ENCODE measurements at places on chromosomes 1 and 21.

DNA sequence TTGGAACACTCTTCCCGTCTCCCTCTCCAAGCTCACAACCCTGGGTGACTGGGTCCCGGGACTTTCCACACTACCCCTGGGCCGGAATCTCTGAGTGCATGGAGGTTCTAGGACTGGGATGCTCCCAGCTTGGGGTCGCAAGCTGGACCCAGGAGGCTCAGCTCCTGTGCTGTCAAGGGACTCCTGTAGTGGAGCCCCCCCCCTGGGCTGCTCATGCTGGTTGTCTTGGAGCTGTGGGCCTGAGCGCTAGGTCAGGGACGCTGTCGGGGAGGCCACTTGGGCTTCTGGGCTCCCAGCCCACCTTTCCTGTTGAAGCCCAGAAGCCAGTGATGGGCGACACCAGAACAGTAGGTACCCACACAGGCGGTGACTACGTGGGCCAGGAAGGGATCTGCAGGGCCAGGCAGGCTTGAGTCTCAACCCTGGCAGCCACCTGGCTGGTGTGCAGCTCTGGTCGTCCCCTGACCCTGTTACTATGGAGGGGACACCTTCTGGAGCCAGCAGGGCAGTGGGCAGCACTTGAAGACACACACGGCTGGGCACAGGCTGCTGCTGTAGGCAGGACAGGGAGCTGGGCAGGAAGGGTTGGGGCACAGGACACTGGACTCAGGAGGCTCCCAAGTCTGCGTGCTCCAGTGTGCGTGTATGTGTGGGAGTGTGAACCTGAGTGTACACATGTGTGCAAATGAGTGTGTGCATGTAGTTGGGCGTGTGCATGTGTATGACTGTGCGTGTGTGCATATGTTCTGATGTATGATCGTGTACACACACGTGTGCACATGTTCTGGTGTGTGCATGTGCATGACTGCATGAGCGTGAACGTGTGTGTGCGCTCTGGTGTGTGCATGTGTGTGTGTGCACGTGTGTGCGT, 3.0 kb downstream of the MMEL1 start:
- no peak for DNase-seq

- no peak for DNase-seq
Observed at GRCh38 chr1:221069178-221069903, 190.1 kb downstream of the HLX start.

GRCh38 chr1:212367474-212368072, 47.1 kb downstream of the PACC1 start:
- DNase-seq, result no peak

- DNase-seq, result no peak
Observed at GRCh38 chr1:164685266-164686035, 126.5 kb downstream of the PBX1 start.

GRCh38 chr21:23131177-23131576, 2133.0 kb downstream of the NCAM2 start:
- DNase-seq, result no peak

GRCh38 chr1:214445199-214445598, 106.2 kb downstream of the PTPN14 start:
- no peak for DNase-seq

- DNase-seq, result no peak
Observed at GRCh38 chr21:26553898-26554297, 19.2 kb downstream of the CYYR1 start.

DNA sequence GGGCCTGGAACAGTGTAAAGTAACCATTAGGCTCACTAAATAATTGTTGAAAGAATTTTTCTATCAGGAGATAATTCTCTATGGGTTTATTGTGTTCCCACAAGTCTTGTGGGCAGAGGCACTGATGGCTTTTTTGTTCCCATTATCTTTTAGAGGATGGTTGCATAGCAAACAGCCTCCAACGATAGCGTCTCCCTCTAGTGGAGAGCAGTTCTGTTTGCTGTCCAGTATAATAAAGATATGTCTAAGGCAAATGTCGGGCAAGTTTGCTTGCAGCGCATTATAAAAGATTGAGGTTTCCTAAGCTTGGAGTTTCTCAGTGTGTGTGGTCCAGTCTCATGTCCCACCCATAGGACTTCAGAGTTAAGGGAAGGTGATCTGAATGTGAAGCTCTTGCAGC, 1.3 kb upstream of the SLC6A17 start:
- no peak for DNase-seq

GRCh38 chr1:181310560-181310959, 172.8 kb upstream of the CACNA1E start:
- no peak for DNase-seq

GRCh38 chr1:227740401-227740960, 5.2 kb downstream of the SNAP47 start:
- DNase-seq, result no peak

DNA sequence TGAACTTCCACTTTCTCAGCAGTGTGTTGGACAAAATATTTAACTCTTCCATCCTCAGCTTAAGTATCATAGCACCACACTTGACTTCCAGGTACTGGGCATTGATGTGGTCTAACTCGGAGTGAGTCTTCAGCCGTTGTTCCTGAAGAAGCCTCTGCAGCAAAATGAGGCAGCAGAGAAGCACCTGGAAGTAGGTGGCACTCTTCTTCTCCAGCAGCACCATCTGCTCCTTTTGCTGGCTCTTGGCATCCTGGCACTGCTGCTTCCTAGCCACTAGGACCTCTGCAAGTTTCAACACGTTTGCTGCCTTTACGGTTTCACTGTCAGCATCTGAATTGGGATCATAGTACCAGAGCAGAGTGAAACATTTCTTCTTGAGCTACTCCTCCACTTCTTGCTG, 162.5 kb upstream of the GORAB start:
- DNase-seq, result no peak

GRCh38 chr1:159334797-159335196, 32.7 kb downstream of the FCER1A start:
- DNase-seq, result no peak

GRCh38 chr1:7857000-7857399, 4.1 kb upstream of the UTS2 start:
- DNase-seq, result no peak

DNA sequence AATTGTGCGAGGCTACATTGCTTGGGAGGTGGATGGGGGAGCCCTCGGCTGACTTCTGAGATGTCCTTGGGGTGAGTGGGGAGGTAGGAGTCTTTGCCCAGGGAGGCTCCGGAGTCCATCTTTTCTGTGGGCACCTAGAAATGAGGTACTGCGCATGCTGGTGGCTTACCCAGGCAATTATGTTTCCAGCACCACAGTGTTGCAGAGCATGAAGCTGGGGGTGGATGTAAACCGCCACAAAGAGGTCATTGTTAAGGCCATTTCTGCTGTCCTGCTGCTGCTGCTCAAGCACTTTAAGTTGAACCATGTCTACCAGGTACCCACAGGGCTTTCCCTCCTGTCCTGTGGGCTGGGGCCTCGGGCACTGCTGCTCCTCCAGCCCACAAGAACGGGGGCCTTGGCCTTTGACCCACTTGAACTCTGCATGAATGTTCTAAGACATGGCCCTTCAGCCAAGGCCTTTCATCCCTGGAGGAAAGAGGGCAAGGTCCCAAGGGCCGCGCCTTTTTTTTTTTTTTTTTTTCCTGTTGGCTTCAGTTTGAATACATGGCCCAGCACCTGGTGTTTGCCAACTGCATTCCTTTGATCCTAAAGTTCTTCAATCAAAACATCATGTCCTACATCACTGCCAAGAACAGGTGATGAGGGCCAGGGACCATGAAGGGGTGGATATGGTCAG, 14.6 kb downstream of the STRIP1 start:
- no peak for DNase-seq

DNA sequence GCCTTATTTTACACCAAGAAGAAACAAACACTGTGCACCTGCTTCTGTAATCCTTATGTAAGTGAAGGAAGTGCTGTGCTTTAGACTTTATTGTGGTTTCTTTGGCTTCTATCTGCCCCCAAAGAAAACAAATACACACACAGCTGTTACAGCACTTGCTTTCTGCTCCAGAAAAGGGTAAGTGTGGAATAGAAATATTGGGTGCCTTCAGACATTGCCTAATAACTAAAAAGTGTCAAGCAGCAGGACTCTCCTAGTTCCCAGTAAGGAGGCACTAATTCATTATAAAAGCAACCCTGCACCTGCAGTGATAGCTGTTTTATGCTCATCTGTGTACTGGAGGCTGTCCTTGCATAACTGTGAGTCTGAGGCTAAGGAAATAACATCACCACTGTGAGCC, 23.4 kb upstream of the PRRX1 start:
- no peak for DNase-seq

- no peak for DNase-seq
Observed at GRCh38 chr1:32540605-32541004, 1.4 kb downstream of the ZBTB8A start.

- DNase-seq, result no peak
Observed at GRCh38 chr21:34592120-34592955, 22.6 kb downstream of the RCAN1 start.

DNA sequence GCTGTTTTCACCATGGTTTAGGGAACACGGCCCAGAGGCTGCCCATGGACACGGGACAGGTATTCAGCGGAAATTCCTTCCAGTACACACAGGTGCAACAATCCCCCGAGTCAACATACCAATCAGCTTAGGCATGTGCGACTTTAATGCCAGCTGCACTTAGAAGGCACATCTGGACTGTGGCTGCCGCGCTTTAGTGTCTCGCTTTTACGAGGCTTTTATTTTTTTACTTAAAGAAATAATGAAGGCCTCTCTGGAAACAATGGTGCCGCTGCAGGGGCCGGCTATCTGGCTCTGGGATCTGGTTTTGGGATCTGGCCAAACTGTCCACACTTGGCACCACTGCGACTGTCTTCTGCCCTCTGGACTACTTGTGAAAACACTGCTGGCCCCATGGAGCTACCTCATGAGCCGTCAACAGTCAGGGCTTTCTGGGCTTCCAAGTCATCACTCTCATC, 55.5 kb downstream of the SLC66A1 start:
- DNase-seq, result no peak

DNA sequence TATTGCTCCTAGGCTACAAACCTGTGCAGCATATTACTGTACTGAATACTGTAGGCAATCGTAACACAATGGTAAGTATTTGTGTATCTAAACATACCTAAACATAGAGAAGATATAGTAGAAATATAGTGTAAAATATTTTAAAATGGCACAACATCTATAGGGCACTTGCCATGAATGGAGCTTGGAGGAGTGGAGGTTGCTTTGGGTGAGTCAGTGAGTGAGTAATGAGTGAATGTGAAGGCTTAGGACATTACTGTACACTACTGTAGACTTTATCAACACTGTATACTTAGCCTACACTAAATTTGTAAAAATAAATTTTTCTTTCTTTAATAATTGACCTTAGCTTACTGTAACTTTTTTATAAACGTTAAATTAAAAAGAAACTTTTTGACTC, 7.9 kb downstream of the LEFTY2 start:
- no peak for DNase-seq

GRCh38 chr1:31230378-31230777, 9.3 kb downstream of the NKAIN1 start:
- no peak for DNase-seq

- no peak for DNase-seq
Observed at GRCh38 chr1:43537423-43538142, 6.9 kb downstream of the PTPRF start.

GRCh38 chr1:234427950-234428646, 50.9 kb downstream of the TARBP1 start:
- no peak for DNase-seq

- DNase-seq, result no peak
Observed at GRCh38 chr1:41259221-41259620, 17.1 kb upstream of the SCMH1 start.

- no peak for DNase-seq
Observed at GRCh38 chr1:185213091-185213490, 56.1 kb downstream of the SWT1 start.

DNA sequence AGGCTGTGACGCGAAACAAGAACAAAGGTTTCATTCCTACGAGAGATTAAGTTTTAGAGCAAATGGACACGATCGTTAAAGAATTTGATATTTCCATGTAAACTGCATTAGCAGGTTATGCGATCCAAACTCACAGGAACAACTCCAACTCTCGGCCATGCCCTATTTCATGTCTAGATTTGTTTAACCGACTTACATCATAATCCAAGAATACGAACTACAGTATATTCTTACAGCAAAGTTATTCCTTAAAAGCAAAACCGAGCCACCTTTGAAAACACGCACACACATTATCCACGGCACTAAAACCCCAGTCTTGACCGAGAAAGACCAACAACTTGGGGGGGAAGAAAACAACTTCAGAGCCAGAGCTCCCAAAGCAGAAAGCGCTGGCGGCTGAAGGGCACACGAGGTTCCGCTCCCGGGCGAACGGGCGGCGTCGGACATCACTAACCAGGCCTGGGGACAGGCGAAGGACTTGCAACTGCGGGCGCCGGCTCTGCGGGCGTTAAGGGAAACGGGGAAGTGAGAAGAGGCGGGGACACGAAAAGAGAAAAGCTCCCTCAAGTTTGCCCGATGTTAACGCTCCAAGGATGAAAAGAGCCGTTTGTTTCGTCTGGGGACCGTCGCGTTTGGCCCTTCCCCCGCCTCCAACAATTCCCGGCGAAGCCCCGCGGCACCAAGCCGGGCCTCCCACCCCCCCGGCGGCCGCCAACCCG, 690 bp downstream of the B3GALNT2 start:
- DNase-seq, result peak; percentile 33

GRCh38 chr1:14852291-14852690, 253.8 kb downstream of the KAZN start:
- no peak for DNase-seq
